ENCODE measurements at places on chromosomes 12 and 14.

DNA sequence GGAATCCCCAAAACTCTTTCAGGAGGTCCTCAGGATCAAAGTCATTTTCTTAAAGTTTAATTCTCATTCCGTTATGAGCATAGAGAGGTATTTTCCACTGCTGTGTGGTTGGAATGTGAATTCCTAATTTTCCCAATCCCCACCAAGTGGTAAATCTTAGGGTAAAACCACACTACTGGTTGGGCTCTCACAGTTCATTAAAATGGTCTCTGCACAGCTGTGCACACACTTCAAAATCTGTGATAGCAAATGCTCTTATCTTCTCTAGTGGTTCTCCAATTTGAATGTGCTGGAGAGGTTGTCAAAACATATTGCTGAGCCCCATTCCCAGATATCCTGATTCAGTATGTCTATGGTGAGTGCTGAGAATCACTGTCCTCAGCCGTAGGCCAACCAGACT is 189.1 kb downstream of the BMP4 start:
- H3K4me3 ChIP-seq = no peak overlapping the region
- no peaks in the 10 kb centered on the region for H3K4me1 ChIP-seq
- no peaks in the 10 kb centered on the region for H3K36me3 ChIP-seq
- DNase-seq = no peak
- H3K27ac ChIP-seq = no peak overlapping the region
- no peaks in the 10 kb centered on the region for H3K27me3 ChIP-seq

GRCh38 chr14:61646366-61647116 is 48.8 kb upstream of the HIF1A start:
- H3K36me3 ChIP-seq = no peaks in the 10 kb centered on the region
- no peak overlapping the region for H3K4me3 ChIP-seq
- H3K27me3 ChIP-seq = no peaks in the 10 kb centered on the region

DNA sequence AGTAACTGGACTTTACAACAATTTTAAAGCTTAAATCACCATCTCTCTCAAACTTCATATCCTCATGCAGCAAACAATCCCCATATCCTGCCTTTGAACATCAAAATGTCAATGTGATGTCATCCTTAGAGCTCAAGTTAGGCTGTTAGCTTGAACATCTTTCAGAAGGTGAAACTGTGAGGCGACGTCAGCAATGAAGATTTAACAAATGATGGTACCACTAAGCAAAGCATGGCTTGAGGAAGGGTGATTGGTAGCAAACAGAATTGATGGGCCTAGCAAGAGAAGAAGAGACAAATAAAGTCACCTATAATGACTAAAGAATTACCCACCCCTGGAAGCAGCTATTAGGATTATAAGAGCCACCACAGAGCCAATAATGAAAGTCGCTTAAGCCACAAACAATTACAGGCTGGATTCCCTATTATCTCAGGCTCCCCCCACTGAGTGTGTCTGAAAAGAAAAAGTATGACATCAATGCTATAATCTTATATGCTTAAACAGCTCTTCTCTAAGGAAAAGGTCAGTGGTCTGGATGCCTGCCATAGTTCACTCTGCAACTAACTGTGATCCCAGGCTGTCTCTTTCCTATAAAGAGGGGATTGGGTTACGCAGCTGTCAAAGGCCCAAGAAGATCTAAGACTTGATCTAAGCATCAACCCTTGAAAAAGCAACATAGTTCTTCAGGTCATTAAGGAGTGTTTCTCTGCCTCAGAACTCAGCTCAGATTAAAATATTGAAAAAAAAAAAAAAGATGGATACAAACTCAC is 18.1 kb downstream of the EGLN3 start:
- H3K36me3 ChIP-seq = no peaks in the 10 kb centered on the region
- no peak overlapping the region for H3K27ac ChIP-seq
- H3K4me1 ChIP-seq = no peaks in the 10 kb centered on the region
- no peak overlapping the region for H3K4me3 ChIP-seq
- H3K27me3 ChIP-seq = no peaks in the 10 kb centered on the region

GRCh38 chr14:29310757-29311156 is 544.2 kb downstream of the FOXG1 start:
- H3K4me1 ChIP-seq = no peaks in the 10 kb centered on the region
- no peak overlapping the region for H3K4me3 ChIP-seq
- H3K27ac ChIP-seq = no peak overlapping the region
- no peaks in the 10 kb centered on the region for H3K36me3 ChIP-seq
- no peak for DNase-seq

GRCh38 chr12:12938541-12938940 is 13.4 kb downstream of the GPRC5D start:
- H3K4me3 ChIP-seq = no peak overlapping the region
- no peaks in the 10 kb centered on the region for H3K4me1 ChIP-seq
- DNase-seq = no peak
- no peak overlapping the region for H3K27ac ChIP-seq
- no peaks in the 10 kb centered on the region for H3K27me3 ChIP-seq
- no peaks in the 10 kb centered on the region for H3K36me3 ChIP-seq

GRCh38 chr14:36214476-36215216 is 38.1 kb upstream of the PTCSC3 start:
- H3K4me3 ChIP-seq = peak overlapping the region; percentile 36
- H3K27ac ChIP-seq = peak overlapping the region; percentile 86
- no peak for DNase-seq
- no peaks in the 10 kb centered on the region for H3K36me3 ChIP-seq
- no peaks in the 10 kb centered on the region for H3K4me1 ChIP-seq
- no peaks in the 10 kb centered on the region for H3K27me3 ChIP-seq

DNA sequence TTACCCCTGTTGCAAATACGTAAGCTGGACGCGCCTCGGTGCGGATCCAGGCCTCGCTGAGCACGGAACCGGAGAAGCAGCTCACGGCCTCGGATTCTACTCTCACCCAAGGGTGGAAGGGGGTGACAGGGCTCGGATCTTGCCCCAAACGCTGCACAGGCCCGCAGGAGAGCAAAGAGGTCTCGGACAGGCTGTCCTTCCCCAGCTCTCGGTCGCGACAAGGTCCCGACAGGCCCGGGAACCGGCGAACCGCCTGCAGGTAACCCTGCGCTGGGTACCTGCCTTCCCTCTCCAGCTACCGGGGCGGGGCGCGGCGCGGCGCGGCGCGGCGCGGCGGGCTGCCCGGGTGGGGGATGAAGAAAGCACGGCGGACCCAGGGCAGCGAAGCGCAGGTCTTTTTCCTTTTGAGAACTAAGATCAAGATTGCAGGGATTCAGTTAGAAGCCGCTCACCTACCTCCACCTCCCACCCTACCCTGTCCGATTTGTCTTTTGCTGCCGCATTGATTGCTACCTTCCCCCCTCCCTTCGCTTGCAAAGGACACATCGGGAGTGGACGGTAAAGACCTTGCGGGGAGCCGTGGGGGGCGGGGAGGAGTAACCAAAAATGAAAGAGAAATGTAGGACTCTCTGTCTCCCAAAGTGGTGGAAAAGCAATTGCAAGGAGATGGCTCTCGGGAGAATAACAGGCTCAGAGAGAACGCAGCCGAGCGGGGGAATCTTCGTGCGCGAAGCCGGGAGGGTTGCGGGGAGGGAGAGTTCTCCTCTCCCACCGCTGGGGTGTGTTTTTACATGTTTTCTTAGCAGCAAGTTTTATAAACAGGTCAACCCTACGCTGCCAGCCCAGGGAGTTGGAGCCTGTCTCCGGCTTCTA is 8.4 kb upstream of the TBX3 start:
- peak overlapping the region; percentile 67 for H3K27ac ChIP-seq
- H3K36me3 ChIP-seq = no peaks in the 10 kb centered on the region
- H3K27me3 ChIP-seq = no peaks in the 10 kb centered on the region
- H3K4me3 ChIP-seq = peak overlapping the region; percentile 34

DNA sequence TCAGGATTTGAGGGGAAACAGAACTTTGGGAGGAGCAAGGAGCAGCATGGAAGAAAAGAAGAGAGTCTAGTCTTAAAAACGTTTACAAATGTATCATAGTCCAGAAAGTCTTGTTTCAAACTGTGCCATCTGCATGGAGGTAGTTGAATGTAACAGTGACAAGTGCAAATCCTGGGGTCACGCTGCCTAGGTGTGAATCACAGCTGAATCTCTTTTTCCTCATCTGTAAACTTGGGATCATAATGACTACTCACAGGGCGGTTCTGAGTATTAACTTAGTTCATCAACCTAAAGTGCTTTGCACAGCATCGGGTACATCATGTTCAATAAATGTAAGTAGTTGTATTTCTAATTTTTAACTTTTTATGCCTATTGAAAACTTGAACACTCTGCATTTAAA is 208.5 kb downstream of the CHST11 start:
- peaks cover 39% of the 10 kb centered on the region for H3K4me1 ChIP-seq
- no peak for DNase-seq
- H3K36me3 ChIP-seq = no peaks in the 10 kb centered on the region

GRCh38 chr12:125181107-125181506 is 115.9 kb downstream of the AACS start:
- peaks cover 14% of the 10 kb centered on the region for H3K4me1 ChIP-seq
- H3K4me3 ChIP-seq = no peak overlapping the region
- no peaks in the 10 kb centered on the region for H3K27me3 ChIP-seq
- DNase-seq = no peak

DNA sequence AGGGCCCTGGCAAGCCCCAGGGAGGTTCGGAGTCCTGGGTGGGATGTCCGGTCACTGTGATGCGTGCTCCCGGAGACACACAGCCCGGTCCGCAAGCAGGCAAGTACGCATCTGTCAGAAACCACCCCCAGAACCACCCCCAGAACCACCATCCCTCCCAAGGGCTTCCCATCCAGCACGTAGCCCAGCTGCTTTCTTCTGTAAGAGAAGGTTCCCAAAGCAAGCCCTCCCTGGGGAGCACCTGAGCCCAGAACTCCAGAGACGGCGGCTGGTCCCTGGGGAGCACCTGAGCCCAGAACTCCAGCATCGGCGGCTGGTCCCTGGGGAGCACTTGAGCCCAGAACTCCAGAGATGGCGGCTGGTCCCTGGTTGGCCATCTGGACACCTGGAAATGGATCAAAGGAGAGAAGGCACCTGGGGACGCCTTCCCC is 2.6 kb upstream of the FBRSL1 start:
- H3K4me3 ChIP-seq = no peak overlapping the region
- H3K36me3 ChIP-seq = no peaks in the 10 kb centered on the region
- H3K27ac ChIP-seq = no peak overlapping the region
- no peaks in the 10 kb centered on the region for H3K27me3 ChIP-seq

DNA sequence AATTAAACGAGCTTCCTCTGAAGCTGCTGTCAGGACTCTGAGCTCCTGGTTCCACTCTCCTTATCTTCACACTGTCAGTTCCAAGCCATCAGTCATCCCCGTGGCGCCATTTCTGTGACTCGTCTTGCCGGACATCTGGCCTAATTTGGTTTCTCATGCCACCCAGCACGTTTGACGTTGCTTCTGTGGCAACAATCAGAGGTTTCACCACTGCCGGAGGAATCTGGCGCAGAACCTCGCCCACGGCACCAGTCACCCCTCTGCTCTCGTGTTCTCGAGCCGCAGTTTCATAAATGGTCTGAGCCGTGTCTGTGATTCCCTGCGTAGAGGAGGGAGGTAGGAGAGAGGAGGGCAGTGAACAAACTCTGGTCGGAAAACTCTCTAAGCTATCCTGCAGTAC is 29.7 kb downstream of the BDKRB1 start:
- H3K27me3 ChIP-seq = no peaks in the 10 kb centered on the region
- no peak overlapping the region for H3K27ac ChIP-seq
- H3K4me3 ChIP-seq = no peak overlapping the region
- DNase-seq = no peak
- H3K4me1 ChIP-seq = no peaks in the 10 kb centered on the region

- no peak overlapping the region for H3K4me3 ChIP-seq
- no peak overlapping the region for H3K27ac ChIP-seq
- DNase-seq = peak; percentile 41
- H3K4me1 ChIP-seq = no peaks in the 10 kb centered on the region
Measured at GRCh38 chr14:63770187-63770807, 42.4 kb upstream of the SGPP1 start.

DNA sequence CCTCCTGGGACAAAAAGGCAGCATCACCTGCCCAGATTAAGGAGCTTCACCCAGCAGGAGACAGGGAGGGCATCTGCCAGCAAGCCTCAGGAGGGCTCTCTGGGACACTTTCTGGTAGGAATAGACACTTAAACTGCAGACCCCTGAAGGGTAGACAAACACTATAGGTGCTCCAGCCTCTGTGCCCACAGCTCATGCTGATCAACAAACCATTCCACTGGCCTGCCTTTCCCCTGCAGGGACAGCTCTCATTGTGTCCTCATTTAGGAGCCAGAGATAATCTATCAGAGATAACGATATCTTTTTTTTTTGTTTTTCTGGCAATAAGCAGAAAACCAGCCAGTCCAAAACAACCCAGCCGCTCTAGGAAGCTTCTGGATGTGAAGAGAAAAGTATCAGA is 251.8 kb upstream of the CCDC196 start:
- no peaks in the 10 kb centered on the region for H3K4me1 ChIP-seq
- no peaks in the 10 kb centered on the region for H3K27me3 ChIP-seq
- no peak overlapping the region for H3K27ac ChIP-seq
- DNase-seq = no peak
- no peaks in the 10 kb centered on the region for H3K36me3 ChIP-seq
- H3K4me3 ChIP-seq = no peak overlapping the region

- H3K4me1 ChIP-seq = peaks cover 49% of the 10 kb centered on the region
- H3K4me3 ChIP-seq = no peak overlapping the region
- peaks cover 11% of the 10 kb centered on the region for H3K36me3 ChIP-seq
- DNase-seq = peak; percentile 63
- no peaks in the 10 kb centered on the region for H3K27me3 ChIP-seq
Measured at GRCh38 chr12:6215120-6215807, 15.1 kb downstream of the CD9 start.

DNA sequence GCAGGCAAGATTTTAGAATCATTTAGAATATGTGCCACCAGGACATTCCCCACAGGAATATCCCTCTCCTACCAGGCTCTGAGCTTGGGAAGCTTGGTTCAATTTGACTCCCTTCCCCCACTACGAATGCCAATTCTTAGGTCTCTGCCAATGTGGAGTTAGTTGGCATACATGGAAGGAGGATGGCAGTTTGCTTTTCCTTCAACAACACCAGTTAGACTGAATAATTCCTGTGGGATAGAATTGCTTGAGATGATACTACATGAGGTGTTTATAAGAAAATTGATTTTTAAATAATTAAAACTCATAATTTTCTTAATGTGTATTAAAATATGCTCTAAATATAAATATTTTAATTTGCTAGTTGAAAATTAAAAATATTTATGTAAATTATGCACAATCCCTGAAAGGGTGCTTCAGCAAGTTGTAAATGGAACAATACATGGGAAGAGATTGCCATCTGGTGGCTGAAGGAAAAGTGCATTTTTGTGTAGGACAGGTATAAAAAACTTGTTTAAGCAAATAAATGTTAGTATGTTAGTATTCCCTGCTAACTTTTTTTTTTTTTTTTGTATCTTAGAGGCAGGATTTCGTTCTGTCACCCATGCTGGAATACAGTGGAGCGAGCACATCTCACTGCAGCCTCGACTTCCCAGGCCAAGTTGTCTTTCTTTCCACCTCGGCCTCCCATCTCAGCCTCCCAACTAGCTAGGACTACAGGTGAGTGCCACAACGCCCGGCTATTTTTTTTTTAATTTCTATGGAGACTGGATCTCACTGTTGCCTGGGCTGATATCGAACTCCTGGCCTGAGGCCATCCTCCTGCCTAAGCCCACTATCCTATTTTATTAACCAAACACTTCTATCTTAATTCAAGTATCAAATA is 25.8 kb upstream of the STRAP start:
- H3K27ac ChIP-seq = no peak overlapping the region
- H3K27me3 ChIP-seq = no peaks in the 10 kb centered on the region
- H3K36me3 ChIP-seq = no peaks in the 10 kb centered on the region
- no peak for DNase-seq
- no peaks in the 10 kb centered on the region for H3K4me1 ChIP-seq

GRCh38 chr14:92473261-92473968 is 40.2 kb upstream of the RIN3 start:
- DNase-seq = peak; percentile 54
- no peaks in the 10 kb centered on the region for H3K36me3 ChIP-seq
- H3K4me1 ChIP-seq = peaks cover 15% of the 10 kb centered on the region
- H3K4me3 ChIP-seq = no peak overlapping the region

Data from upper lobe of left lung (tissue), 6 donors.